NCI-H82 (cell line): ENCODE measurements at places on chromosomes 2 and 18.

DNA sequence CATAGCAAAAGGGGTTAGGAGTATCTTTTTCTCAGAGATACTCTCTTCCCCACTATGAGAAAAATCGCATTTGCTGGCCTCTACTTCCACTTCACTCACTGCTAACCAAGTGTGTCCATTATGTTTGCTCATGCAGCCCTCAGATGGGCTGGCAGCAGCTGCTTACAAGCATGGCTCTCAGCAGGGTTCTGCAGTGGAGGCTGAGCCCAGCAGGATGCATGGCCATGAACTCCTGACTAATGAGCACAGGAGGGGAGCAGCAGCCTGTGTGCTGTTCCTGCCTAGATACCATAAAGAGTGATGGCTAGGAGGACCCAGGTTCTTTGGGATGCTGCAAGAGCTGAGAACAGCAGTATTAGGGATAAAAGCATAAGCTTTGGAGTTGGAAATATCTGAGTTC lies 316.9 kb upstream of the THSD7B start:
- no peak for DNase-seq

DNA sequence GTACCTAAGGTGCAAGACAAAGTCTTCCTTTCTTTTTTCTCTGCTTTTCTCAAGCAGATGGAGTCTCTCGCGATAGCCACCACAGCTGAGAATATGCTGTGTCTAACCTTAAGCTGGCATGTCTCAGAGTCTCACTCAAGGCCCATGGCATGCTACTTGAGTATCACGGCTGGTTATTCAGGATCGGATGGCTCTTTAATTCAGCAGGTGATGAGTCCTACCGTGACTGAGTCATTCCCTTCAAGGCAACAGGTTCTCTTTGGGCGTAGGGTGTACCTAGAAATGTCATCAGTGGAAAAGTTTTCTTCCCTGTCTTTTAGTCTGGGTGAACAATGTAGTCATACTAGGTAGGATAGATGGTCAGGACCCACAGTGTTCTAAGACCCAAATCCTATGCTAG lies 136.2 kb downstream of the DIS3L2 start:
- no peak for DNase-seq

GRCh38 chr2:232698556-232699091 lies 1.5 kb downstream of the GIGYF2 start:
- no peak for DNase-seq

DNA sequence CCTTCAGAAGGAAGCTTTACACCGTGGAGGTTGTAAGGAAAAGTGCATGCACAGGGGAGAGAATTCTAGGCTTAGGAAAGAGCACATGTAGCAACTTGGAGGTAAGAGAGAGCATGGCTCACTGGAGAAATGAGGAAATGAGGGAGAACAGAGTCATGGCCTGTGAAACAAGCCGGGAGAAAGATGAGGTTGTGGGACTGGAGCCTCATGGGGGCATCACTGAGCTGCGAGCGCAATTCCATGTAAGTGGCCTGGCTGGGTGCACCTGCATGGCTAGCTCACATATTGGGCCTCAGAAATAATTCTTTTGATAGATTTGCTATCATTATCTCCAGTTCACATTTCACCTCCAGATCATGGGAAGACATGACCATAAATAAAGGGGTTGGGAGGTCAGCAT lies 785.5 kb upstream of the RAB6C start:
- peak; percentile 4 for DNase-seq

DNA sequence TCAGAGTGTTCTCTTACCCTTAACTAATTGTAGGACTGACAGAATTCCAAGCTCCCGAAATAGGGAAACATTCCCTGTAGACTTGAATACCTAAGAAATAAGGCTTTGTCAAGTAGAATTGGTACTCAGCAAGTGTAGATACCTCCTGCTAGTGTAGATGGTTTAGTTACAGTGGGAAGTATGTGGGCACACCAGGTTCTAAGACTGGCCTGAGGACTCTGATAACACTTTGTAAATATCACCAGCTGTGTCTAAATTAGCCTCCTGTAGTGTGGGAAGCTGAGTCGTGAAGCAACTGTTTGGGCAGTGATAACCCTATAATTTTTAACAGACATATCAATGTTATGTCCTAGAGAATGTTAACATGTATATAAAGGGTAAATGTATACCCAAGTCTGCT lies 304.5 kb downstream of the SLC8A1 start:
- no peak for DNase-seq

- DNase-seq: no peak
Measured at GRCh38 chr2:119253114-119253702, 29.6 kb downstream of the STEAP3 start.

DNA sequence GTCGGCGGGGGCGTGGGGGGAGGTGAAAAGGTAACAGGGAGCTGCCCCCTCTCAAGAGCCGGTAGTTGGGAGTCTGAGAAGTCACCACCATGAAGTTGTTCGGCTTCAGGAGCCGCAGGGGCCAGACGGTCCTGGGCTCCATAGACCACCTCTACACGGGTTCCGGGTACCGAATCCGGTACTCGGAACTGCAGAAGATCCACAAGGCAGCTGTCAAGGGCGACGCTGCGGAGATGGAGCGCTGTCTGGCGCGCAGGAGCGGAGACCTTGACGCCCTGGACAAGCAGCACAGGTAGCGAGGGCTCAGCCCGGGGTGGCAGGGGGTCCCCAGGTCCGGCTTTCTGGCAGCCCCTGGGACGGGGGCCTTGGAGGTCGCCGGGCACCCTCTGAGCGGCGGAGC lies 47.1 kb upstream of the ZNF519 start:
- DNase-seq: no peak
